ENCODE measurements at places on chromosomes 6 and 20.

DNA sequence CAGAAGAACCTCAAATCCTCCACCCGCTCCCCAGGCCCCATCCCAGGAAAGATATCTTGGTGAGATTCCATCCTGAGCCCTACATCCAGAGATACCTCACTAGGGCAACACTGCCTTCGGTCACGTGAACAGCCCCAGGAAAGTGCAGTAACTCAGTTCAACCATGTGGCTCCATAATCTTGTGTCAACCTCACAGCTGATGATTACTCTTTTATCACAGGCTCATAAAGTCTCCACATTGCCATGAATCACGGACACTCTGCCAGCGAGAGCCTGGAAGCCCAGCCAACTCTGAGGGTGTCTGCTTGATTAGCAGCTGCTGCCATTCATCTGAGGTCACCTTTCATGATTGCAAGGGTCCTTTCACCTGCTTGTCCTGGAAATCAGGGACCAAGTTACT, 175.8 kb upstream of the LRFN2 start:
- no peak for DNase-seq

DNA sequence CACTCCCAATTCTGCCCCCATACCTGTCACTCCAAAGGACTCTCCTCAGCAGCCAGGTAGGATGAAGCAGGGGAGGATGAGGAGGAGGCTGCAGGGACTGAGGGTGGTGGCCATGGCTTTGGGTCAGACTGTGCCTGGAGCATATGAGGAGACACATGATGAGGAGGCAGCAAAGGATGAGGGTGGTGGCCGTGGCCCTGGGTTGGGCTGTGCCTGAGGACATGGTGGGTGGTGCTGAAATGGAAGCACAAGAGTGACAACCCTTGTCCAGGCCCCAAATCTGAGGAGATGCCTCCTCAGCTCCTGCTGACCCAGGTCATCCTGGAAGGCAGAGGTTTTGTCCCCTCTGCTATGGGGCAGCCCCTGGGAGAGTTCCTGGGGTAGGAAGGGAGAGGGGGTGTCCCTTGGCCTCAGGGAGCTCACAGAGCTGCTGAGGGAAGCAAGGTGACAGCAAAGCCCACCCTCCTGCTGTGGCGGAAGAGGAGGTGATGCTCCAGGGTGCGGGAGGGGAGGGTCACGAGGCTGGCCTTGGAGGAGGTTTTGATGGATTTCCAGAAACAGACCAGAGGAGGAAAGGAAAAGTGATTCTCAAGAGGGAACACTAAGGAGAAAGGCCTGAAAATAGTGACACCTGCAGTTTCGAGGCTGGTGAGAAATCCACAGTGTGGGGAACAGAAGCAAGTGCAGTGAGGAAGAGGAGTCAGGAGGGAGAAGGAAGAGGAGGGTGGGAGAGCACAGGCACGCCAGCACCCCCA, 4.6 kb downstream of the RAET1G start:
- no peak for DNase-seq

DNA sequence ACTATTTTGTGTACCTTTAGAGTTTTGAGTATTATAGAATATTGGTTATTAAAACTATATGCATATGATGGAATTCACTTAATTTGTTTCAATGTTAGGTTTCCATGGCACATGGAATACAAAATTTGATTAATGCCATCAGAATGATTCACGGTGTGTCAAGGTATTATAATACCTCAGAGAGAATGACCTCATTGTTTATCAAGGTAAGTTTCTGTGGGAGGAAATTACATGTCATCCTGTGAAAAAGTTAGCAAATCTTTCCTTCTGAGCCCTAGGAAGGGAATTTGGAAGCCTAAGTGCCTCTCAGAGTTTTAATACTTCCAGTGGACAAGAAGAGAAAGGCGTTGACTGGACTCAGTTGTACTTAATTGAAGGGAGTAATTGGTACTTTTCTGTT, 40.8 kb downstream of the DNAH8 start:
- DNase-seq: no peak

DNA sequence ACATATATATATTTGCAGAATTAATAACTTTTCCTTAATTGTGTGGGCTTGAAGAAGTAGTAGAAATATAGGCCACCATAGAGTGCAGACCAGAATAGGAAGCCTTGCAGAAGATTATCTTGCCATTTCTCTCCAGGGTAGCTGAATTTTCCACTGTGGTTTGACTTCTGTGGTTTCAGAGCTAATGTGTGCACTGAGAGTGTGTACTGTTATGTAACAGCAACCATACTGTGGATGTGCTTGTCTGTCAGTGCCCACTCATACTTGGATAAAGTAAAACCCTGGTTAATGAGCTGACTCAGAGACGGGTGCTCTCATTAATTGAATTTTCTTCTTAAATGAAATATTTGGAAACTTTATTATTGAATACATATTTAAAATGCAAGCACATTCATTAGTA, 57.2 kb downstream of the CEP43 start:
- DNase-seq: peak; percentile 70

DNA sequence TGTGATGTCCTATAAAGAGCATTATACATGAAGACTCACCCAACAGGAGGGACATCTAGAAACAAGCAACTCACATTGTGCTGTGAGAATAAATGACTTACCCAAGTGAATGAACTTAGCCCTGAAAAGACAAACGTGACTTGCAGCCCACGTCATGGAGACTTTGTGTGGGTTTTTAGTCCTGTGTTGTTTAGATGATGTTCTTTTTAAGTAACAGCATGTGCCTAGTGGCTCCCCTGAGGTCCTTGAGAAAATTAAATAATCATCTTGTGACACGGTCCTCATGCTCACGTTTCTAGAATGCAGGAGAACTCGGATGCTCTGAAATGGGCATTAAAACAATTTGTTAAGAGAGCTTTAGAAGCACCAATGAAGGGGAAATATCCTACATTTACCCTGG, 165.1 kb downstream of the SASH1 start:
- DNase-seq: no peak

DNA sequence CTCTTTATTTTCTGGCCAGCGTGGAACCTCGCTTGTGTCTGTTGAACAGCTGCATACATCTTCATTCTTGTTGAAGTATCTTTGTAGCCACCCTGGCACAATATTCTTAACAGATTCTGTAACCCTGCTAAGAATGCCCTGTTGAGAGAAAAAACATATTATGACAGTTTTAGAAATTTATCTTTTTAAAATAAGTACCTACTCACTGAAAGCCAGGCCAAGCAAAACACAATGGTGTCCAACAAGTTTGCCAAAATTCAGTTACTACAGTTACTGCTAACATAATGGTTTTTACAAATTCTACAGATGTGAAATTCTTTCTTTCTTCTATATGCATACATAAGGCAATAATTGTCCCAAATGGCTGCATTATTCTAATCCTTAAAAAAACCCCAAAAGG, 18.2 kb downstream of the NUP153 start:
- no peak for DNase-seq

GRCh38 chr20:14622796-14623195, 285.4 kb upstream of the FLRT3 start:
- DNase-seq: no peak

DNA sequence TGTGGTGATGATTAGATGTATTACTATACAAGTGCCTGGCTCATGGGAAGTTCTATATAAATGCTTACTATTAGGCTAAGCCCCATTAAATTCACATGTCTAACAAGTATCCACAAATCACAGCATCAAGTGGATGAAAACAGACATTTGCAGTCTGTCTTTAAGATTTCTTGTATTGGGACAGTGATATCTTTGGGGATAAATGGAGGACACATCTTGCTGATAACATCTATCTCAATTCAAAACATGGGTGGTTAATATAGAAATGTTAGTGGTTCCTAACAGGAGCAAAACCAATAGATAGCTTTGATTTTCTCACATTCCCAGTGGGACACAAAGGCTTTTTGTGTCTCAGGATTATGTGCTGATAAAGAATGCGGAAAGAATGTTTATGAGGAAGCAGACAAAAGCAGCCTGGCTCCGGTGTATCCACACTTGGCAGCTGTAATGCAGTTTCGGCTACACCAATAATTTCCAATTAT, 29.3 kb downstream of the PTPRK start:
- no peak for DNase-seq

GRCh38 chr20:43492101-43492500, 15.4 kb upstream of the L3MBTL1 start:
- no peak for DNase-seq

DNA sequence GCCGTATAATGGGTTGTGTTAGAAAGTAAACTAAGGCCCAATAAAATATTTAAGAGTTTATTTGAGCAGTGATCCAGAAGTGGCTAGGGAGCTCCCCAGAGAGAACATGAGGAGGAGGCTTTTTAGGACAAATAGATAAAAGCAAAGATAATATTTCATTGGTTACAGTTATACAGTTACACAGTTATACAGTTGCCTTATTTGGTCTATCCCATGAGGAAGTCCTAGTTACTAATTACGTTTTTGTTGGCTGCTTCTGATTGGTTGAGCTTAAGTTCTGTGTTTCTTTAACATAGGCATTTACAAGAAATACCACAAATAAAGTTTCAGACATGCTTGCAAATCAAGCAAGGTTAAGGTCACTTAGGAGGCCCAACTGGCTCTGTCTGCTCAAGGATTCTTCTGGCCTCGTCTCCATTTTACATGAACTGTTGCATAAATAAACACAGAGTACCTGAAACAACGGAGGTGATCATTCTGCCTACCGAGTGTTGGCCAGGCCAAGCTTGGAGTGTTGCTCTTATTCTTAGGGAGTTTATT, 7.0 kb downstream of the UBD start:
- DNase-seq: peak; percentile 72

DNA sequence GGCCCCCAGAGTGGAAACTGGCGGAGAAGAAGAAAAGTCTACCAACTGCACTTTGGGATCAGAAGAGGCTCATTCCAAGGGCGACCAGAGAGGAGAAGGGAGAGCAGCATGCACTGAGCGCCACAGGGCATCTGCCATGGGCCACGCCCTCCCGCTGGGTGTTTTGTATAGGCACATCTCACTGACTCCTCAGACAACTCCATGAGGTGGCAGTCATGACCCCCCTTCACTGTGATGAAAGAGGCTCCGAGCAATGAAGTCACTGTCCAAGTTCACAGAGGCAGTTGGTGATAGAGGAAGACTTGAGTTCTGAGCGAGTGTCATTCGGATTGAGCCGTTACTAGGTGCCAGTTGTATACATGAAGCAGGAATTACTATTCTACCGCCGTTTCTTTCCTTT, 15.4 kb downstream of the BPIFB1 start:
- DNase-seq: no peak

DNA sequence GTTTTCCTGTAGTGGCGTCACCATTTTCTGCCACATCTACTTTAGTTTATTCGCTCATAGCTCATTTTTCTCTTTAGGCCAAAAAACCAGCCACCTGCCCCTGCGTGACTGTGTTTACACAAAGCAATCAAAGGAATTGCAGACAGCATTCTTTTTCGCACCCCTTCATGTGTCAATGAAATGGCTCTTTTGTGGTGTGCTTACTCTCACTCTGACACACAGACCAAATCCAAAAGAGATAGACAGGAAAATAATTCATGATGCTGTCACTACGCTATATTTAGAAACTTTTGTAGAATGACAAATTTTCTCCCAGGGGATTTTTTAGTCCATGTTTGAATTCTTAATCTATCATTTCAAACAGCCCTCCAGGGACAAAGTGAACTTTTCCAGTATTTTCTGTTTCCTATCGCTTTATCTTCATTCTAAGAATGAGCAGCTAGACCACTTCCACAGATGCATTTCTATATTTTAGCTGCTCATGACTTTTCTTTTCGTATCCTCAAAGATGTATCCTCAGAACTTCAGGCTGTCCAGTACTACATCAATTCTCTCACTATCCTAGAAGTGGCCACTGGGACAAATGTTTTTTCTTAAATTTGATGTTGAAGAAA, 37.9 kb upstream of the KHDRBS2 start:
- DNase-seq: no peak

DNA sequence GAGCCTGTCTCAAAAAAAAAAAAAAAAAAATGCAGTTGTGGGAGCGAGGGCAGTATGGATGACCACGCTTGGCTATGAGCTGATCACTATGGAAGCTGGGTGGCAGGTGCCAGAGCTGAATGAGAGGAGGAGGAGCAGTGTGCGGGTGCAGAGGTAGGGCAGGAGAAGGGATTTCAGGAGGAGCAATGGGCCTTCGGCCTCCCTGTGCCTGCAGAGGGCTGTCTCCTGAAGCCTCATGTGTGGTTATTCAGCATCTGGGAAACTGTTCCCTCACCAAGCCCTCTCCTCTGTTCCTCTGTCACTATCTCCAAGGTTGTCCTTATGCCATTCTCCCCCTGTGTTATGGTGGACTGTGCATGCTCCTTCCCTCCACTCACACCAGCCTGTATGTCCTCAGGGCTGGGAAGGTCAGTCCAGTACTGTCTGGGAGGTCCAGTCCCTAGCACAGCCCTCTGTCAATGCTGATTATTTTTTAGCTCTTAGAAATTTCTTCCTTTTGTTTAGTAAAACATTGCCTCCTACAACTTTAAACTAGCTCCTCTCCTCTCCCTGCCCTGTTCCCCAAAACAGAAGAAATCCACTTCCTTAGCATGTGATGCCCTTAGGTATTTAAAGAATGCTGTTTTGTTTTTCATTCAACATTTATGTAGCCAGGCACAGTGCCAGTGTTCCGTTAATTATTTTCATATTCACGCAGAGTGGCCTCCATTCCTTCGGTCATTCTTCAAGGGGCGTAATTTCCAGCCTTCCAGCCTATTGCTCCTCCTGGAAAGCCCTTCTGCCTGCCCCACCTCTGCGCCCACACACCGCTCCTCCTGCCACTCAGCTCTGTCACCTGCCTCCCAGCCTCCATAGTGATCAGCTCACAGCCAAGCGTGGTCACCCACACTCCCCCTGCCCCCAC, 48.9 kb downstream of the CNBD2 start:
- no peak for DNase-seq

- no peak for DNase-seq
Observed at GRCh38 chr20:45469336-45470261, at the start of gene WFDC2. Gene WFDC2 (plus strand): TSS chr20:45469753. CDS start chr20:45469782, 29 bp downstream.

GRCh38 chr6:160767647-160768019, 65.6 kb downstream of the PLG start:
- no peak for DNase-seq

DNA sequence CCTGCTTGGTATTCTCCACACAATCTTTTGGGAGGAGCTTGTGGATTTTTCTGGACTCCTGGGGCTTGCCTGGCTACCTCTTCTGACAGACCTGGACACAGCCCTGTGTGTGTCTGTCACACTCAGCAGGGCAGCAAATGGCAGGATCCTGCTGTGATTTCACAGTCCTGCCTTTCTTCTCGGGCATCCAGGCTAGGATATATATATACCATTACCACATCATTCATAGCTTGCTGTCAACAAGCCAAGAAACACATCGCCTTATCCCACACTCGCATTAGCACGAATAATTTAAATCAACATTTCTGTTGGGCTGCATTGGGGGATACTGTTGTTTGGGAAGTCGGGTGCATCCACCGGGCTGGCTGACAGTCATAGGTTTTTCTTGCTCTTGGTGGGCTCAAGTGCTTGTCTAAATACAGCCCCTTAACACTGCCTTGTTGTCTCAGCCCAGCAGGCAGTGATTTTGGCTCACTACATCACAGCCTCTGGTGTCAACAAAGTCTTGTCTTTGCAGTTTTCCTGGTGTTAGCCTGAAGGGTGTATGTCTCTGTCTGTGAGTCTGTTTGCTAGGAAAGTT, 154.9 kb upstream of the FERMT1 start:
- no peak for DNase-seq

GRCh38 chr20:21498195-21498594, 15.7 kb downstream of the NKX2-2 start:
- DNase-seq: no peak

- DNase-seq: no peak
Observed at GRCh38 chr6:147222160-147222838, 18.1 kb downstream of the STXBP5 start.

- no peak for DNase-seq
Observed at GRCh38 chr6:10413262-10413849, 1.5 kb downstream of the TFAP2A start.
